Upper lobe of left lung (tissue), 6 donors: ENCODE measurements at places on chromosomes 3 and 15. TPM values are rescaled to one million over a fixed set of nuclear protein-coding genes. Genes with fewer than 3 reads are reported as not detected.

The MME gene
- 51.8 TPM for total RNA-seq

The REC114 gene
- total RNA-seq: not detected

- no peaks in the 10 kb centered on the region for H3K36me3 ChIP-seq
- H3K27me3 ChIP-seq: no peaks in the 10 kb centered on the region
- no peak for DNase-seq
- H3K27ac ChIP-seq: no peak overlapping the region
- no peak overlapping the region for H3K4me3 ChIP-seq
Observed at GRCh38 chr15:33515121-33515520, 204.4 kb downstream of the RYR3 start.

GRCh38 chr3:69441040-69441439, 55.2 kb upstream of the FRMD4B start:
- DNase-seq: no peak
- no peak overlapping the region for H3K27ac ChIP-seq
- no peaks in the 10 kb centered on the region for H3K36me3 ChIP-seq
- no peaks in the 10 kb centered on the region for H3K27me3 ChIP-seq
